Memory B cell (primary cell): ENCODE measurements at places on chromosomes 5 and 9.
A peak's percentile ranks its signal among the peaks of the same experiment; 100 is the strongest.

DNA sequence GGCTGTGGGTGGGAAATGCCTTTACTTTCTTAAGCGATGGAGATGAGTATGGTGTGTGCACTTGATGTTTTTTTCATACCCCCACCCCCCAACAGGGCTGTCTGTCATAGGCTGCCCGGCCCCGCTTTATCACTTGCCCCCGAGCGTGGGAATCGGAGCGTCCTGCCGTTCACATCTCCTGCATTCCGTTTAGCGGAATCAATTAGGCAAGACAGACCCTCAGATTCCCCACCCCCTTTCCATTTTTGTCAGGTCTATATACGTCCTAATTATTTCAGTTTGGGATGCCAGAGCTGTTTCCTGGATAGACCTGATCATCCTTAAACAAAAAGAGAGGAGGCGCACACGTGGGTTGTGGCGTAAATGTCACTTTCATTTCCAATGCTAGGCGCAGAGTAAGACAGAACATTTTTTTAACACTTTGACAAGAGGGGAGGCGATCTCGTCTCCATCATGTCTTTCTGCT lies 217.2 kb downstream of the MEF2C start:
- peaks cover 14% of the 10 kb centered on the region for H3K4me1 ChIP-seq
- no peak overlapping the region for H3K27ac ChIP-seq
- H3K36me3 ChIP-seq, result no peaks in the 10 kb centered on the region
- no peak overlapping the region for H3K4me3 ChIP-seq
- peaks cover 30% of the 10 kb centered on the region for H3K27me3 ChIP-seq
- DNase-seq, result no peak

DNA sequence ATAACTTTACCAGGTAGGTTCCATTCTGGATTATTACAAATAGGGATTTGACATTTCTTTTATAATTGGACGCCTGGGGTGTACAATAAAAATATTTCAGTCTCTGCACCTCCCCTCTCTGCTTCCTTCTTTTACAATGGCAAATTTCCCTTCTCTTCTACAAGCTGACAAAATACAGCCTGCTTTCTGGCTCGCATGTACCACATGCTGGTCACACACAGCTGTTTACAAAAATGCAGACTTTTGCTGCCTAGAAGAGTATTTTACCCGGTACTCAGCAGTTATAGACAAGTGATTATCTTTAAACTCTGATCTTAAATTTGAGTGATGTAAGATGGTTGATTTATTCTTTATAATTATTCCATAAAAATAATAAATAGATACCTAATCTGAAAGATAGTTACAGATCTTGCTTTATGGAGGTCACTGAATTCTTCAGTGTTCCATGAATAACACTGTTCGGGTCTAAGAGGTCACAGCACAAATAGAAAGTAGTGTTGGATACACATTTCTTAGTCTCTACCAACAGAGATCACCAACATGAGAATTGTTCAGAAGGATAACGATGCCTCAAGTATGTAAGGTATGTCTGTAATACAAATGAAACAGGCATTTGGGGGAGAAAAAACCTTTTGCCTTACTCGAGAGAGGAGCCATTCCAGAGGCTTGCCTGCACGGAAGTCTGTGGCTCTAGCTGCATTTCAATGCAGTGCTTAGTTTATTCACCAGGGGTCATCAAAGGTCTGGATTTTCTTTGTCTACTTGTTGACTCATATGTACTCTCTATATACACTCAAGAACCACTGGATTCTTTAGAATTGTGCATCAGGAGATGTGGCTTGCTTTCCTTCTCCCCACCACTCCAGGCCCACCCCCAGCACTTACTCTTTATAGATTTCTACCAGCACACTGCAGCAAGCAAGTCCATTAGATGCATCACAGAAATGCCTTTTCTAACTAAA lies 206.6 kb upstream of the RFX3 start:
- no peaks in the 10 kb centered on the region for H3K36me3 ChIP-seq
- H3K27ac ChIP-seq, result no peak overlapping the region
- H3K27me3 ChIP-seq, result peaks cover 2% of the 10 kb centered on the region
- H3K4me1 ChIP-seq, result peaks cover 5% of the 10 kb centered on the region
- peak; percentile 10 for DNase-seq

DNA sequence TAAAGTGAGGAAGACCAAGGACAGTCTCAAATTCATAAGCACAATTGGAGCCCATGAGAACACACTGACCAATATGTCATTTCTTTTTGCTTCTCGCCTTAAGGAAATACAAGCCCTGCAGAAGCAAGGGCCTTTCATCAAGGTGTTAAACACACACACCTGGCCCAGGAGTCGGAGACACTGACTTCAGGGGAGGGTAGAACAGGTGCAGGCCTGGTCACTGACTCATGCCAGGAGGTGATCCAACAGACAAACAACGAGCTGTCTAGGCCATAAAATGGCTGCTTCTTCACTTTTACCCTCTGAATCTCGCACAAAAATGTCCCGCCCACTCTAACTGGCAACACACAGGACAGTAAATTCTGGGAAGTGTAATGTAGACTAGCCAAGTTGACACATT lies 62.7 kb downstream of the RGMB start:
- no peaks in the 10 kb centered on the region for H3K27me3 ChIP-seq
- DNase-seq, result no peak
- H3K4me1 ChIP-seq, result no peaks in the 10 kb centered on the region
- no peak overlapping the region for H3K4me3 ChIP-seq
- H3K36me3 ChIP-seq, result peaks cover 3% of the 10 kb centered on the region
- H3K27ac ChIP-seq, result no peak overlapping the region

DNA sequence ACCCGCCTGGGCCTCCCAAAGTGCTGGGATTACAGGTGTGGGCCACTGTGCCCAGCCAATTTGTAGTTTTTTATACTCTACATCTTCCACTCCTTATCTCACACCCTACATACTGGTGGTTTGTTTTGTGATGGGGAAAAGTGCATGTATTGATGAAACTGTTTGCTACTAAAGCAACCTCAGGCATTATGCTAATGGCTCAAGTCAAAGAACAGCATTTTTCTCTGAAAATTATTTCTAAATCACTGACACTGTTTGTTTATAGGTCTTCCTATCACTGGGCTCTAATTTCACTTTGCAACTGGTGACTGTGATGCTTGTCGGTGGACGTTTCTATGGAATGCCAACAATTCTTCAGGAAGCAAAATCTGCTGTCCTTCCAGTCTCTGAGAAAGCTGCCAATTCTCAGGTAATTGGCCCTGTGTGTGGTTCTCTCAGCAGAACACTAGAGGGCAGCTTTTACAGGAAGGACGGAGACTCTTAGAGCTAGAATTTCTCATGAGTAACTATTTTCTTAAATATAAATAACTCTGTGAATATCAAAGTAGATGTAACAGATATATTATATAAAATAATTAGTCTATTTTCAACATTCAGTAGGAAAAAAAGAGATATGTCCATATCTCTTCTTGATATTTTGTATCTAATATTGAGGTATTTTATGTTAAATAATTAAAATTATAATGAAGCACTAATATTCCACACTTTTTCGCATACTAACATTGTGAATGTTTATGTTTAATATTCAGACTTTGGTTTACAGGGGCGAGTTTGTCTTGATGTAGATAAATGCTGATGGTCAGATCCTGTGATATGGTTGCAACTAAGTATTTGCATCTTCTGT lies 244.1 kb downstream of the ADGRV1 start:
- no peak for DNase-seq
- no peak overlapping the region for H3K27ac ChIP-seq
- no peaks in the 10 kb centered on the region for H3K36me3 ChIP-seq
- H3K4me1 ChIP-seq, result no peaks in the 10 kb centered on the region
- peaks cover 2% of the 10 kb centered on the region for H3K27me3 ChIP-seq
- H3K4me3 ChIP-seq, result no peak overlapping the region

DNA sequence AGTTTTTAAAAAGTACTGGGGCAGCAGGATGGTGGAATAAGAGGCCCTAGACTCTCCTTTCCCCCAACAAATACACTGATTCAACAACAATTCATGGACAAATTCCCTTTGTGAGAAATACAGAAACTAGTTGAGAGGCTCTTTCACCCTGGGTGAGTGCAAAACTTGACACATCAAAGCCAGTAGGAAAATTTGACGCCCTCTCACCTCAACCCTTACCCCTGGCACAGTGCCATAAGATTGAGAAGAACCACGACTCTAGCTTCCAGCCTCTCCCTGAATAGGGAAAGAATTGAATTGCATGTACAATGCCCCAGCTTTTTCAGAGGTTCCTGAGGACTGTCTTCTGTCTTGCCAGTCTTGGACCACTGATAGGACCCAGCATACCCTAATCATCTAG lies 12.3 kb downstream of the KIF4B start:
- no peaks in the 10 kb centered on the region for H3K4me1 ChIP-seq
- H3K27ac ChIP-seq, result no peak overlapping the region
- DNase-seq, result no peak
- peaks cover 7% of the 10 kb centered on the region for H3K27me3 ChIP-seq
- H3K4me3 ChIP-seq, result no peak overlapping the region

DNA sequence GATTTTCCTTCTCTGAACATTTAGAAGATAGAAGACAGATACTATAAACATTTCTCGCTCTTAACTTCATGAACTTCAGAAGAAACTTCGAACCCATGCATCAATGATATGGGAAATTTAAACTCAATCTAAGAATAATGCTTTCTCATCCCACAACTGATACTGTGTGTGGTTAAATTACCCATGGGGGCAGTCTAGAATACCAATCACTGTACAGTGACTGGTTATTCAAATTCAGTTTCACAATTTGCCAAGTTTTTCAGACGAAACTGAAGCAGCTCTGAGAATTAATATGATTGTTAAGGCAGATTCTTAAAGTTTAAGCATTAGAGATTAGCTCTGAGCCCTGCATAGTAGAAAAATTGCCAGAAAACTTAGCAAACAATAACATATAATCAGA lies 431.0 kb downstream of the SH3GL2 start:
- H3K4me1 ChIP-seq, result no peaks in the 10 kb centered on the region
- no peak overlapping the region for H3K4me3 ChIP-seq
- DNase-seq, result no peak
- H3K27me3 ChIP-seq, result no peaks in the 10 kb centered on the region
- H3K27ac ChIP-seq, result no peak overlapping the region

- no peak overlapping the region for H3K4me3 ChIP-seq
- DNase-seq, result no peak
- H3K27me3 ChIP-seq, result peaks cover 8% of the 10 kb centered on the region
- no peaks in the 10 kb centered on the region for H3K4me1 ChIP-seq
- no peak overlapping the region for H3K27ac ChIP-seq
Observed at GRCh38 chr9:135517407-135517822, 3.8 kb upstream of the LCN1 start.

DNA sequence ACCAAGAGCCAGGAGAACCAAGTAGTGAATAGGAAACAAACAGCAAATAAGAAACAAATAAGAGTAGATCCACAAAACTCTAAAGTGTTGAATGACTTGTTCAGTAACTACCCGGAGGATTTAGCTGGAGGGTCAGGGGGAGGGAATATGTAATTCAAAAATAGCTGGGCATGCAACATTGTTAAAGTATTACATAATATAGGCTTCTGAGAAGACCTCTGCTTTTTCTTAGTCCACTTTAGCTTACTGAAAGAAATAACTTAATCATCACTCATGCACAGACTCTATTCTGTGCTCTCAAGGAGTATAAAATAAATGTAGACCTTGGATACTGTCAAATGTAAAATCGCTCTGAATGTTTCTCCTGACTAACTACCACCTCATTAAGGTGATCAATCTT lies 183.2 kb upstream of the POU5F2 start:
- no peak overlapping the region for H3K4me3 ChIP-seq
- no peak for DNase-seq
- peaks cover 12% of the 10 kb centered on the region for H3K36me3 ChIP-seq
- H3K27ac ChIP-seq, result no peak overlapping the region
- H3K27me3 ChIP-seq, result no peaks in the 10 kb centered on the region

- DNase-seq, result no peak
- no peak overlapping the region for H3K27ac ChIP-seq
- no peak overlapping the region for H3K4me3 ChIP-seq
- H3K27me3 ChIP-seq, result peaks cover 3% of the 10 kb centered on the region
Observed at GRCh38 chr5:128199104-128199503, 115.5 kb downstream of the SLC12A2 start.

DNA sequence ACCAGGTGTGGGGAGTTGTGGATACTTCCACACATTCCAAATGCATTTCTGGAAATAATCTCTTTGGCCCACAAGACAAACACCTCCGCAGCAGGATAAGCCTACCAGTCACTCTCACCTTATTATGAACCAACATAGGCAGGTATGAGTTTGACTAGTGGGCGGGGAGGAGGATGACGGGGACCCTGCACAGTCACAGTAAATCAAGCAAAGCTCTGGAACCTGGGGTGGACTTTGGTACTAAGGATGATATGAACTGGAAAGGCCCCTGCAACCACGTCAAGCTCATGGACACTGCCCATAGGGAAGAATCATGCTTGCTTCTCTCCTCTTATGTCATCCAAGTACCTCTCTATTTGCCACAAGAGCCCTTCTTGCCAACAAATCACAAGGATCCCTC lies 259.4 kb downstream of the HSPA4 start:
- no peaks in the 10 kb centered on the region for H3K36me3 ChIP-seq
- H3K27ac ChIP-seq, result no peak overlapping the region
- H3K4me3 ChIP-seq, result no peak overlapping the region
- H3K27me3 ChIP-seq, result peaks cover 6% of the 10 kb centered on the region
- H3K4me1 ChIP-seq, result no peaks in the 10 kb centered on the region

DNA sequence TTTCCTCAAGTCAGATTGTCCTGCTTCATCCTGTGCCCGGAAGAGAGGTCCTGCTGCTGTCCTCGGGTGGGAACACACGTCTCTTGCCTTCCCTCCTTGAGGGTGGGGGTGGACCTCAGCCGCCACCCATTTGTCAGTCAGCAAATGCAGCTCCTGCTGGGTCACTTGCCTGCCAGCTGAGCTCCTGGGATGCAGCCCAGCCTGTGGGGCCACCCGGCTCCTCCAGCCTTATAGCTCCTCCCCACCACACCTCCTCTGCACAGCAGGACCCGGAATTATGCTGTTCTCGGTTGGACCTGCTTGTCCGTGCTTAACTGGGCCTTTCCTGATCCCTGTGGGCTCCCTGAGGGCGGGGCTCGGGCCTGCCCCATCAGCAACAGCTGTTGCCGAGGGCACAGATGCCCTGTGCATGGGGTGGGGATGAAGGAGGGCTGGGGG lies 52.7 kb downstream of the RXRA start:
- no peak for DNase-seq
- H3K27me3 ChIP-seq, result no peaks in the 10 kb centered on the region
- H3K4me3 ChIP-seq, result no peak overlapping the region
- no peak overlapping the region for H3K27ac ChIP-seq
- H3K4me1 ChIP-seq, result peaks cover 28% of the 10 kb centered on the region

DNA sequence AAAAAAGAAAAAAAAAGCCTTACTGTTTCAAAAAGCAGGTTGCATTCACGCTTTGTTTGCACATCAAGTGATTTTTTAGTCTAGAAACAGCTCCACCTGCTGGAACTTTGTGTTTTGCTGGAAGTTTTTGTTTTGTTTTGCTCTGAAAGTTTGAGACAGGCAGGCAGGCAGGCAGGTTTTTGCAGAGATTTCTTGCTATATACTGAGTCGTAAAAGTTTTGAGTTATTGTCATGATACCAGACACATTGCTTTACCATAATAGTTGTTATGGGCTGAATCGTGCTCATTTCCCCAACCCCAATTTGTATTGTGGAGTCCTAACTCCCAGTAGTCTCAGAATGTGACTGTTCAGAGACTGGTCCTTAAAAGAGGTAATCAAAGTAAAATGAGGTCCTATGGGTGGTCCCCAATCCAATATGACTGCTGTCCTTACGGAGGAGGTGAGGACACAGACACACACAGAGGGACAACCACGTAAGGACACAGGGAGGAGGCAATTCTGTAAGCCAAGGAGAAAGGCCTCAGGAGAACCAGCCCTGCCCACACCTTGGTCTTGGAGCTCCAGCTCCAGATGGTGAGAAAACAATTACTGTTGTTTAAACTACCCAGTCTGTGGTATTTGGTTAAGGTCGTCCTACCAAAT lies 20.9 kb downstream of the OR2Y1 start:
- H3K4me3 ChIP-seq, result no peak overlapping the region
- DNase-seq, result peak; percentile 7
- peaks cover 17% of the 10 kb centered on the region for H3K27me3 ChIP-seq
- H3K4me1 ChIP-seq, result no peaks in the 10 kb centered on the region
- H3K27ac ChIP-seq, result no peak overlapping the region
- H3K36me3 ChIP-seq, result no peaks in the 10 kb centered on the region
